ENCODE measurements at places on chromosomes 16 and 17. TPM values are rescaled to one million over a fixed set of nuclear protein-coding genes. Genes with fewer than 3 reads are reported as not detected.

The SPPL2C gene
- not detected for total RNA-seq

The PRAC2 gene
- not detected for total RNA-seq

The TBC1D3I gene
- 0.15 TPM for total RNA-seq

The SEZ6L2 gene
- 16.5 TPM for total RNA-seq

The DHX58 gene
- total RNA-seq = 0.12 TPM

The GAS2L2 gene
- 0.09 TPM for total RNA-seq

The NDRG4 gene
- total RNA-seq = 29.3 TPM

The CDIPT gene
- 108 TPM for total RNA-seq

The HBA1 gene
- total RNA-seq = 0.91 TPM

The UBN1 gene
- 26.4 TPM for total RNA-seq

The PHOSPHO1 gene
- total RNA-seq = 0.97 TPM

The PYY gene
- not detected for total RNA-seq

The DNAAF8 gene
- 2.0 TPM for total RNA-seq

The ALDH3A1 gene
- total RNA-seq = 928 TPM

The AMFR gene
- total RNA-seq = 56.4 TPM

The CHST5 gene
- total RNA-seq = 0.03 TPM

The AARS1 gene
- total RNA-seq = 111 TPM

The SPATA22 gene
- total RNA-seq = not detected

The IFT20 gene
- 56.4 TPM for total RNA-seq

The RHBDL3 gene
- total RNA-seq = 4.4 TPM

The TK1 gene
- 213 TPM for total RNA-seq

The EVPL gene
- total RNA-seq = 17.5 TPM

The NAGS gene
- 1.1 TPM for total RNA-seq

The ZFHX3 gene
- 7.6 TPM for total RNA-seq
